ENCODE measurements at places on chromosomes 13 and 19.
A peak's percentile ranks its signal among the peaks of the same experiment; 100 is the strongest.

- DNase-seq = no peak
Measured at GRCh38 chr13:48994706-48995105, 19.0 kb downstream of the FNDC3A start.

GRCh38 chr13:57734306-57734705 is 102.8 kb downstream of the PCDH17 start:
- no peak for DNase-seq

DNA sequence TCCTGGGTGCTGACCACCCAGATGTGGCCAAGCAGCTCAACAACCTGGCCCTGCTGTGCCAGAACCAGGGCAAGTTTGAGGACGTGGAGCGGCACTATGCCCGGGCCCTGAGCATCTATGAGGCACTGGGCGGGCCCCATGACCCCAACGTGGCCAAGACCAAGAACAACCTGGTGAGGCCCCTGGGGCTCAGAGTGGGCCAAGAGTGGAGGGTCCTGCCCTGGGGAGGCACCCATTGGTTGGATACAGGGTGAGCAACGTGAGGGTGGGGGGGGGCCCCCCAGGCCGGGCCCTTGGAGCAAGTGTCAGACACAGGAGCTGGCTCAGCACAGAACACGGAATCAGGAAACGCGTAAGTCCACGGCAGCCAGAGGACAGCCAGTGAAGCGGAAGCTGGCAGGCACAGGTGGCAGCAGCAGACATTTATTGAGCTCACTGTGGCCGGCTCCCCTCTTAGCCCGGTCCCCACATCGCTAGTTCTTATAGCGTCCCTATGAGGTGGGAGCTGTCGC is 8.9 kb downstream of the KLC3 start:
- no peak for DNase-seq

GRCh38 chr13:102770435-102770834 is 3.2 kb downstream of the TEX30 start:
- DNase-seq = no peak

GRCh38 chr13:93751117-93751516 is 524.5 kb downstream of the GPC6 start:
- no peak for DNase-seq

DNA sequence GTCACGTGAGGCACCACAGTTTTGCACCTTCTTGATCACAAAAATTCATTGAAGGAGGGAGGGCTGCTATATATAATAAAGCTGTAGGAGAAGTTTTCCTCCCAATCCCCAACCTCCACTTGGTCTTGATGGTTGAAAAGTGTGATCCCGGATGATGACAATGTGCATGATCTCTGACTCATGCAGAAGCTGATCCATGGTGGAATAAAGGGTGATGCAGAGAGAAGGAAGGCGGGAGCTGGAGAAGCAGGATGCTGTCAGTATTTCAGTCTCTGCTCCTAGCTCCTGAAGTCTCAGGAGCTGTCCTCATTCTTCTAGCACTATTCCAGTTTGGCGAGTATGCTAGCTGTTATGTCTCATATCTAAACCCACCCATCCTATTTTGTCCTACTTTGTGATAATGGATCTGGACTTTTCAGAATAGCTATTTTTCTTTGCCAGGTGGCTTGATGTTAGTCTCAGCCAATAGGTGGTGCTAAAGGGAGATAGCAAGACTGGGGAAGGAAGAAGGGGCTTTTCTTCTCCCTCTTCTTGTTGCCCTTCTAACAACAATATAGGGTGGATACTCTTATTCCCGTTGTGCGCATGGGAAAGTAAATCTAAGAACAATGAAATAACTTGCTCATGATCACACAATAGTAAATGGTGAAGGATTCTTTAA is 65.6 kb upstream of the HTR2A start:
- DNase-seq = no peak

- no peak for DNase-seq
Measured at GRCh38 chr13:35646056-35646774, 169.7 kb upstream of the MAB21L1 start.

GRCh38 chr19:15432018-15432494 is 13.3 kb upstream of the AKAP8L start:
- no peak for DNase-seq

- peak; percentile 45 for DNase-seq
Measured at GRCh38 chr19:50835785-50836542, 2.6 kb upstream of the KLK15 start.

GRCh38 chr13:26220575-26220974 is 1.5 kb downstream of the RNF6 start:
- no peak for DNase-seq

GRCh38 chr13:39811696-39812095 is 156.2 kb downstream of the COG6 start:
- DNase-seq = no peak

- peak; percentile 8 for DNase-seq
Measured at GRCh38 chr19:4676955-4677731, 7.0 kb upstream of the MYDGF start.

GRCh38 chr19:18007044-18007916 is 690 bp upstream of the ARRDC2 start:
- peak; percentile 83 for DNase-seq

DNA sequence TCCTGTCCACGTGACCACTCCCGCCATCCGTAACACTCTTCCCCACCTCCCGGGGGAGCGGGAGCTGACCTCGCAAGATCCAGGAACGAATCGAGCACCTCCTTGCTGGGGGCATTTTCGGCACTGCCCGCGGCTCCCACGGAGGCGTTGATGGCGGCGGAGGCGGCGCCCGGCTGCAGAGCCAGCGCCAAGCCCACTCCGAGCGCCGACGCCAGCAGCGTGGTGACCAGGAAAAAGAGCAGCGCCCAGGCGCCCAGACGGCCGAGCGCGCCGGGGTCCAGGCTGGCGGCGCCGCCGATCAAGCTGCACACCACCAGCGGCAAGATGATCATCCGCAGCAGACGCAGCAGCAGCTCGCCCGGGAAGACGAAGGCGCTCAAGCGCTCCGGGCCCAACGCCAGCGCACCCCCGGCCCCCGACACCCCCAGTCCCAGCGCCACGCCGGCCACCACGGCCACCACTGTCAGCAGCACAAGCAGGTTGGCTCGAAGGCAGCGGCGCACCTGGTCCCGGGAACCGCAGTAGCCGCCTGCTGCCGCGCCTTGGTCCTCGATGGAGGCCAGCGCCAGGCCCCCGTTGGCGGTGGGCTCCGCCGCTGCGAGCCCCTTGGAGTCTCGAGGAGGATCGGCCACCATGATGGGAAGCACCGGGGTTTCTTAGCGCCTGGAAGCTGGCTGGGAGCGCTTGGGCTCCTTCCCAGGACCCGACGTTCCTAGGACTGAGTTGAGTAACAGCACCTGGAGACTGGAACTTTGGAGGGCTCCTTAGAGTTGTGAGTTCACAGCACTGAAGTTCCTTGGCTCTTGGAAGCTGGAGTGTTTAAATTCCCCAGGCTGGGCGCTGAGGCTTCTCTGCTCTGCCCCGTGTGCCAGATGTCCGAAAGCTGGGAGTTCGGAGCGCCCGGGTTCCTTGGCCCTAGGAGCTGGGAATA is 798 bp downstream of the SLC1A5 start:
- DNase-seq = peak; percentile 5

DNA sequence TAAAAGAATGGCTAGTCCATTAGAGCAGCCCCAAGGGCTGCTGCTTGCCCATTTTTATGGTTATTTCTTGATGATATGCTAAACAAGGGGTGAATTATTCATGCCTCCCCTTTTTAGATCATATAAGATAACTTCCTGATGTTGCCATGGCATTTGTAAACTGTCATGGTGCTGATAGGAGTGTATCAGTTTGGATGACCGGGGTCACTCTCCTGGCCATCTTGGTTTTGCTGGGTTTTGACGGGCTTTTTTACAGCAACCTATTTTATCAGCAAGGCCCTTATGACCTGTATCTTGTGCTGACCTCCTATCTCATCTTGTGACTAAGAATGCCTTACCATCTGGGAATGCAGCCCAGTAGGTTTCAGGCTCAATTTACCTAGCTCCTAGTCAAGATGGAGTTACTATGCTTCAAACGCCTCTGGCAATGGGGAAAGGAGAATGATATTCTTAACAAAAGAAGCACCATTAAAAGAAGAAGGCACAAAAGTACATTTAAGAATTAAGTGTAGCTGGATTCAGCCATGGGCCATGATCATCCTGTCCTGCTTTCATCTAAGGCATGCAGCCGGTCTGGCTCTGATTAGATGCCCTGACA is 1156.0 kb downstream of the PCDH9 start:
- no peak for DNase-seq

- peak; percentile 25 for DNase-seq
Measured at GRCh38 chr19:55703790-55704215, 28.8 kb downstream of the EPN1 start.

- no peak for DNase-seq
Measured at GRCh38 chr19:28700176-28700575, 512.8 kb downstream of the UQCRFS1 start.

GRCh38 chr13:71350886-71351285 is 516.1 kb downstream of the DACH1 start:
- DNase-seq = no peak

DNA sequence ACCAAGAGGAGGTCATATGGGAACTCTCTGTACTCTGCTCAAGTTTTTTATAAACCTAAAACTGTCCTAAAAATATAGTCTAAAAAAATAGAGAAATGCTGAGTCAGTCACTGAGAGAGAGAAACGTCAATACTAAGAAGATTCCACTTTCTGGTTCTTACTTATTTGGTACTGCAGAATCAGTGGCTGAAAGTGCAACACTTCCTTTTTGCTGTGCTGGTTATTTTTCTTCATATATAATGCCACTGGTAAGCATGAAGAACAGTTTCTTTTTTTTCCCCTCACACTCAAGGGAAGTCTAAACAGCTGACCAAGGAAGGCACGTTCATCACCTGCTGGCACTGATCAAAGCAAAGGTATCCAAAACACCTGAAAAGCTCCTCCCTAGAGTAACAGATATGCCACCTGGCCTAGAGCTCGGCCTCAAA is 44.3 kb upstream of the N4BP2L1 start:
- DNase-seq = no peak

- DNase-seq = no peak
Measured at GRCh38 chr13:75224053-75224742, 257.8 kb downstream of the TBC1D4 start.

DNA sequence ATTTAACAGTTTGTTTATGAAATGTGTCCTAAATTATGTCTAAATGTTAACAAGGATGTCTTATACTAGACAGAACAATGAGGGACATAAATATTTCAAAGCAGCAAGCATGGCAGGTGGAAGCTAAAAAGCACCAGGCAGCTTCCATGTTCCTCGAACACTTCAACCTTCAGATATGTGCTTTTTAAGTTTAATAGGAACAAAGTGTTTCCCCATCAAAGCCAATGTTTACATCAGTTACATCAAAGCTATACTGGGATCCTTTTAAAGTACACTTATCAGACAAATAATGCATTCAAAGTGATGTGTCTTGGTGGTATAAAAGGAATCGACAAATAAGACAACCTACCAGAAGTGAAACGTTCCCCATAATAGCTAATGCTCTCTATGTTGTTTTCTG is 2841.1 kb upstream of the PCDH20 start:
- DNase-seq = no peak

- DNase-seq = no peak
Measured at GRCh38 chr19:49439836-49440235, 1.5 kb downstream of the SLC17A7 start.

DNA sequence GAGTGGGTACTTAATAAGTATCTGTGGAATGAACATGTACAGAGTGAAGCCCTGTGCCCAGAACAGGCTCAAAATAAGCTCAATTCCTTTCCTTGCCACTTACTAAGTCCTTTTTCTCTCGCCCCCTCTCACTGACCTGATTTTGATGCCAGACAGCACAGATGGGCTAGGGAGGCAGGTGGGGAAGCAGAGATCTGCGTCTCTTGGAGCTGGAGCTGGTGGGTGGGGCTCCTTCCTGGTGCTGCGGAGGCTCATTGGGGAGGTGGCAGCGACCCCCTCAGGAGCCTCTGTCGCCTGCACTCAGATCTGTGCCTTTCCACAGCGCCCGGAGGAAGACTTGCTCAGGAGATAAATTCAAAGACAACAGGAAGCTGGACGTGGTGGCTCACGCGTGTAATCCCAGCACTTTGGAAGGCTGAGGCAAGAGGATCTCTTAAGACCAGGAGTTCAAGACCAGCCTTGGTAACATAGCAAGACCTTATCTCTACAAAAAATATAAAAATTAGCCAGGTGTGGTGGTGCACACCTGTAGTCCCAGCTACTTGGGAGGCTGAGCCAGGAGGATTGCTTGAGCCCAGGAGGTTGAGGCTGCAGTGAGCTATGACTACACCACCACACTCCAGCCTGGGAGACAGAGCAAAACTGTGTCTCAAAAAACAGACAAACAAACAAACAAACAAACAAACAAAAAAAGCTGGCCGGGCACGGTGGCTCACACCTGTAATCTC is 14.6 kb downstream of the AKT2 start:
- DNase-seq = no peak
